A673 (cell line): ENCODE measurements at places on chromosomes 6 and 20.

- H3K4me3 ChIP-seq: no peak overlapping the region
- H3K27me3 ChIP-seq: no peaks in the 10 kb centered on the region
These were observed 70.0 kb downstream of the LRRC1 start for GRCh38 chr6:53864781-53865180.

GRCh38 chr6:157281570-157281969 is 41.7 kb downstream of the TMEM242 start:
- peak; percentile 35 for DNase-seq
- H3K4me3 ChIP-seq: no peak overlapping the region
- H3K4me1 ChIP-seq: no peaks in the 10 kb centered on the region
- H3K27me3 ChIP-seq: no peaks in the 10 kb centered on the region

GRCh38 chr20:21520702-21521595 is 7.1 kb upstream of the NKX2-2 start:
- peaks cover 15% of the 10 kb centered on the region for H3K4me1 ChIP-seq
- H3K36me3 ChIP-seq: peaks cover 24% of the 10 kb centered on the region
- peak; percentile 79 for DNase-seq
- H3K27me3 ChIP-seq: peaks cover 10% of the 10 kb centered on the region

DNA sequence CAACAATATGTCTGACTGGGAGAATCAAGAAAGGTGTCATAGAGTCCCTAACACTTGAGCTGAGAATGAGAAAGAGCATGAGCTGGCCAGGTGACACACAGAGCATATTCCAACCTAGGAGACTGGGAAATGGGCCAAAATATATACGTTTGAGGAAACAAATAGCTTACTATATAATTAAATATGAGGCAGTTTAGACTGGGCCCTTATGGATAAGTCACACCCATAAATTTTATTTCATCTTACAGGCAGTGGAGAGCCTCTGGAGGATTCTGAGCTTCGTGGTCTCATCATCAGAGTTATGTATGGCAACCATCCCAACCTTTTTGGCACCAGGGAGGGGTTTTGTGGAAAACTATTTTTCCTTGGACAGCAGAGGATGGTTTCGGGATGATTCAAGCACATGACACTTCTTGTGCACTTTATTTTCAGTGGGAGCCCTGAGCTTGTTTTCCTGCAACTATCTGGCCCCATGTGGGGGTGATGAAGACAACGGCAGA is 12.9 kb upstream of the NQO2 start:
- H3K4me3 ChIP-seq: no peak overlapping the region
- no peak for DNase-seq
- peaks cover 12% of the 10 kb centered on the region for H3K4me1 ChIP-seq
- H3K36me3 ChIP-seq: no peaks in the 10 kb centered on the region
- no peak overlapping the region for H3K27ac ChIP-seq

DNA sequence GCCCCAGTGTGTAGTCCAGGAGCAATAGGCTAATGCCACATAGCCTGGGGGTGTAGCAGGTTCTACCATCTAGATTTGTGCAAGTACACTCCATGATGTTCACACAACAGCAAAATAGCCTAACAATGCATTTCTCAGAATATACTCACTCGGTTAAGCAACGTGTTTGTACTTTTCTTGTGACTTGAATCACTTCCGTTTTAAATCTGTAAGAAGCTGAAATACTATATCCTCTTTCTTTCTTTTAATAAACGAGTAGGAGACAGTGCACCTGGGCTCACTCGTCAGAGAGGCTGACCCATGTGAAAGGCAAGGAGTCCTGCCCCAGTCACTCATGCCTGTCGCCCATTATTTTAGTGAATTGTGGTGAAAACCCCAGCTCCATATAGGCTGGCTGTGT is 201.6 kb downstream of the FOXA2 start:
- DNase-seq: no peak
- no peaks in the 10 kb centered on the region for H3K36me3 ChIP-seq
- H3K4me1 ChIP-seq: no peaks in the 10 kb centered on the region
- H3K27me3 ChIP-seq: peaks cover 21% of the 10 kb centered on the region

GRCh38 chr6:148343047-148343782 is 577 bp downstream of the SASH1 start:
- peaks cover 47% of the 10 kb centered on the region for H3K4me1 ChIP-seq
- H3K27me3 ChIP-seq: no peaks in the 10 kb centered on the region
- H3K27ac ChIP-seq: peak overlapping the region; percentile 31
- peak overlapping the region; percentile 66 for H3K4me3 ChIP-seq
- H3K36me3 ChIP-seq: no peaks in the 10 kb centered on the region

GRCh38 chr6:167831281-167831828 is 4.6 kb downstream of the AFDN start:
- H3K27me3 ChIP-seq: no peaks in the 10 kb centered on the region
- DNase-seq: no peak
- no peak overlapping the region for H3K4me3 ChIP-seq
- no peak overlapping the region for H3K27ac ChIP-seq
